AG08395 (cell line): ENCODE measurements at places on chromosomes 5 and 9.
A peak's percentile ranks its signal among the peaks of the same experiment; 100 is the strongest.

DNA sequence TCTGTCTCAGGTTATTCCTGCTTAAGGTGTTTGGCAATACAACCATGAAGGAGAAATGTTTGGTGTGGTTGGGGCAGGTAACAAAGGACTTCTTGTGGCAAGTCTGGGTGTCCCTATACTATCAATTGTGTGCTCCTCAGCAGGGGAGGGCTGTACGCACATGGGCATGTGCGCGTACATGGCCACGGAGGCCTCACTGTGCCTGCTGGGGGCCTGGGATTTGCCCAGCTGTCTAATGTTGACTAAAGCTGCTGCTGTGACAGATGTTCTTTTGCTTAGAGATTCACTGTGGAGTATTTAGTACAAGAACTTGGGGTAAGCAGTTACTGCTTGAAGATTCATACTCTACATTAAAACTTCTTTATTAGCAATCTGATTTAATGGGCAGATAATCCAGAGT, 97.5 kb downstream of the HSPA4 start:
- DNase-seq: no peak

GRCh38 chr9:108860764-108861163, 1.3 kb upstream of the ACTL7A start:
- no peak for DNase-seq

- peak; percentile 40 for DNase-seq
These were observed 278.3 kb upstream of the RFX3 start for GRCh38 chr9:3804103-3804502.

GRCh38 chr9:87428659-87429058, 69.0 kb upstream of the DAPK1 start:
- no peak for DNase-seq

GRCh38 chr5:50420343-50420935, 20.6 kb downstream of the EMB start:
- DNase-seq: no peak

DNA sequence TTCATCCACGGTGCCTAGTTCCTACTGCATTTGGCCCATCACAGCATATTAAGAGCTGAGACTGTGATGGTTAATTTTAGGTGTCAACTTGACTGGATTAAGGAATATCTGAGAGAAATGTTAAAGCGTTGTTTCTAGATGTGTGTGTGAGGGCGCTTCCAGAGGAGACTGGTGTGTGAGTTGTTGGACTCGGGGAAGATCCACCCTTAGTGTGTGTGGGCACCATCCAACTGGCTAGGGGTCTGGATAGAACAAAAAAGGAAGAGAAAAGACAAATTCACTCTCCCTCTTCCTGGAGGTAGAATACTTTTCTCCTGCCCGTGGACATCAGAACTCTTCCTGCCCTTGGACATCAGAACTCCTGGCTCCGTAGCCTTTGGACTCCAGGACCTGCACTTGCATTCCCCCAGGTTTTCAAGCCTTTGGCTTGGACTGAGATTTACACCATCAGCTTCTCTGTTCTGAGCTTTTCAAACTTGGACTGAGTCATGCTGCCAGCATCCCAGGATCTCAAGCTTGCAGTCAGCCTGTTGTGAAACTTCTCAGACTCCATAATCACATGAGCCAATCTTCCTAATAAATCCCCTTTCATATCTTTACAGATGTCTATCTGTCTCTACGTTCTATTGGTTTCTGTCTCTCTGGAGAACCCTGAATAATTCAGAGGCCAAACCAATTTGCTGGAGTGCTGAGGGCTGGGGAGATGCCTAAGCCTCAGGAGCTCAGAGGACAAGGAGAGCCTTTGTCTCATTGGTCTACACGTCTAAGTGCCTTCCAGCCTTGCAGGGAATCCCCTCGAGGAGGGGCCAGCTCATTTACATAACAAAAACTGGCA, 164.5 kb downstream of the DCP2 start:
- DNase-seq: peak; percentile 76

- DNase-seq: no peak
These were observed 151.1 kb upstream of the ELL2 start for GRCh38 chr5:96112703-96113102.

DNA sequence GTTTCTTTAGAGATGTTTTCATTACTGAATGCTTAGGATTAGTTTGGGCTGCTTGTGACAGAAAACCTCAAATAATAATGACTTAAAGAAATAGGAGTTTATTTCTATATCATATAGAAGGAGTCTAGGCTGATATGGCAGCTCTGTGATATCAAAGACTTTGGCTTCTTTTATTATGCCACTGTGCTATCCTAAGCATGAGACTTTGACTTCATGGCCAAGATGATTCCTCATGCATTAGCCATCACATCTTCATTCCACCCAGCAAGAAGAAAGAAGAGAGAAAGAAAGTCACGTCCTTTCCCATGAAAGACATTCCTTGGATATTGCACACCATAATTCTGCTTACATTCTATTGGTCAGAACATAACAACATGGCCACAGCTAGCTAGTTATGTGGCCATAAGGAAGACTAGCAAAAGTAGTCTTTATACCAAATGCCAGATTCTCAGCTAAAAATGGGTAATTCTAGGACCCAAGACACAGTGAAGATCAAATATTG, 76.2 kb downstream of the DAPK1 start:
- peak; percentile 41 for DNase-seq
